ENCODE measurements at places on chromosomes 4 and X.
A peak's percentile ranks its signal among the peaks of the same experiment; 100 is the strongest.

- no peak for DNase-seq
Measured at GRCh38 chrX:44042116-44042515, 68.9 kb upstream of the NDP start.

GRCh38 chr4:163482190-163482589 is 8.6 kb upstream of the TKTL2 start:
- no peak for DNase-seq

GRCh38 chrX:39764441-39764914 is 333.3 kb downstream of the BCOR start:
- DNase-seq = no peak

GRCh38 chr4:91222014-91222413 is 1081.8 kb upstream of the GRID2 start:
- DNase-seq = no peak

GRCh38 chr4:8228319-8229250 is 29.5 kb downstream of the SH3TC1 start:
- DNase-seq = peak; percentile 28

DNA sequence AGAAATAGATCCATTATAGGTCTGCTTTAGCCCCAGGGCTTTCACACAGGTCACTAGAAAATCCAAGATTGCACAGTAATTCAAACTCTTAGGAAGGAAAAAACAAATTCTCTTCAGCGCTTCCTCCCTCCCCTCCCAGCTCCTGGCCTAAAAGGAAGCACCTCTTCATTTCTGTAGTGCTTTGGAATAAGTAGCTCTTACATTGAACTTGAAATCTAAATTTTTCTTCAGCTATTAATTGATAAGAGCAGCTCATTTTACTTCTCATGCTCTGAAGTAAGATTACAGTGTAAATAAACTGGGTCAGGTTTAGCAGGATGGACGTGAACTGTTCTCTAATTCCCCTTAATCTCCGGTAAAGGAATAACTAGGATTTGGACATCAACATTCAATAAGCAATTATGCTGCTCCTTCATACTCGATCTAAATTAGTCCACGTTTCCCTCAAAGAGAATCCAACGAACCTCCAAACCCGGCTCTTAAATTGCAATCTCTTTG is 10.9 kb upstream of the SEL1L3 start:
- DNase-seq = no peak

DNA sequence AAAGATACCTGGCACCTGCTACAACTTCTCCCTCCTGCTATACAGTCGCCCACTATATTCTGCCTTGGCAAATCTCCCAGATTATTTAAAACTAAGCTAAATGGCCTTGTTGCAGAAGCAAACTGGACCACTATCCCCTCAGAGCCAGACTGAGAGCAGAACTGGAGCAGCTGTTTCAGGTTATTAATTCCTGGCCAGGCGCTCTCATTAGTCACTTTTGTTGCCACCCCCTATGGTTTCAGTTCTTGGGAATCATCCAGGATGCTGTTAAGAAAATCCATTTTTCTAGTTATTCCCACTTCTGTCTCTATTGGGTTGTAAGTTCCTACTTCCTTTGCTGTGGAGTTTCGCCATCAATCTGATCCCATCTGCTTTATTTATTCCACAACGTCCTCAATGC is 30.1 kb downstream of the ADGRA3 start:
- no peak for DNase-seq

GRCh38 chr4:17877661-17878060 is 66.9 kb downstream of the NCAPG start:
- DNase-seq = no peak

GRCh38 chrX:48475774-48476577 is at the start of gene FTSJ1:
Gene FTSJ1 (plus strand): TSS chrX:48476199. CDS start chrX:48478048, 1,849 bp downstream.
- peak; percentile 72 for DNase-seq

DNA sequence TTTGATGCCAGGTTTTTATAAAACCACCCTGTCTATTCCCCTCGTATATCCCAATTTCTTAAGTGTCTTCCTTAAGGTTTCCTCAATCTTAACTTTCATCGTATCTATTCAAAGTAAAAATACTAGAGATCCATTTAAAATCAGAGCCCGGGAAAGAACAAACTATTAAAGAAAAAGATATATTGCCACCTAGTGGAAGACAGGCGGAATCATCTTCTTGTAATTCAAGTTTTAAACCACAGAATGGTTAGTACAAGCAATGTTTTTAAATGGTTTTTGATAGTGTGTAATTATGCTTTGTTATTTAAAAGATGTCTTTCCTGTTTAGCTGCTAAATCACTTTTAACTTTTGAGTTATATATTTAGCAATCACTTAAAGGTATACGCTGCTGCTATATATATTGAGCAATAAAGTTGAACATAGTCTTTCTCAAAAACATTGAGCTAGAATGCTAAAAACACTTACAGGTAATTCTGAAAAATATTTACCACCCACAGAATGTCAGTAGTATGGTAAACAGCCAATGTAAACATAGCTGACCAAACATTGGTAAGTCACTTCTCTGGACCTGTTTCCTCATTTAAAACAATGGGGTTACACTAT is 18.2 kb downstream of the PRDM8 start:
- no peak for DNase-seq

- DNase-seq = no peak
Measured at GRCh38 chr4:152938237-152938947, 2.3 kb downstream of the FHDC1 start.

- DNase-seq = no peak
Measured at GRCh38 chrX:152899874-152900719, 2.2 kb downstream of the ZNF185 start.

DNA sequence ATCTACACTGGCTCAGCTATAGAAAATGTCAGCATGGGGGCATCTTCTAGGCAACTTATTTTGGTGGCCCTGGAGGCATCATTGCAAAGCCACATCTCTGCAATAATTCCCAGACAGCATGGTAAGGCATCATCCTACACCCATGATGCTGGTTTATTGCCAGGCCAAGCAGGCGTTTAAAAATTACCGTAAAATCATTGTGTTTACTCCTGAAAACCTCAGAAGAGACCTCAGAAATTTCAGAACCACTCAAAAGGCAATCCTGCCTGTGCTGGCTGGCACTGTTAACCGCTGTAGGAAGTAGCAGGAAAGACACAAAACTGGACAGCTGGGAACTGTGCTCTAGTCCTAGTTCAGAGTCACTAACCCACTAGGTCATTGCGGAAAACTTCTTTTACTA is 63.2 kb downstream of the MID1 start:
- DNase-seq = no peak

DNA sequence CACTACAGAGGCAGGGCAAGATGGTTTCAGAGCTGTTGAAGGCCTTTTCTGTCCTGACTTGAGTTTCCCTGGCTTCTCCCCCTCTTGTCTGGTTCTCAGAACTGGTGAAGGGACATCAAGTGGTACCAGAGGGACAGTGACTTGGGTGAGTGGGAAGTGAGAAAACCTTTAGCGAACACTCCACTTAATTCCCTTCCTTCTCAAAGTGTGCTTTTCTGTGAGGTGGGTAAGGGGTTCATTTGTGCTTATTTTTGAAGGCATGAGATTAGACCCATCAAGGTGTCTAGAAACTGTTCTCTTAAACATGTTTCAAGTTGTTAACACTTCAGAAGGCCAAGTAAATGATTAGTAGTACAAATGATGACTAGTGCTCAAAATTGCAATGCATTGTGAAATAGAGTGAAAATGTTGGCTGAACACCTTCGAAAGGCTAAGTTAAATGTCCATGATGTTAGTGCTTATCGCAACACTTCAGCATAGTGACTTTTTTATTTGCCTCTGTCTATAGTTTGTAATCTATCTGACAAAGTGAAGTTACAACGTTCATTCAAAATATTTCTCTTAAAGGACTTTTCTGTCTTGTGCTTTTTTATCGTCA is 2.8 kb downstream of the AREG start:
- no peak for DNase-seq

DNA sequence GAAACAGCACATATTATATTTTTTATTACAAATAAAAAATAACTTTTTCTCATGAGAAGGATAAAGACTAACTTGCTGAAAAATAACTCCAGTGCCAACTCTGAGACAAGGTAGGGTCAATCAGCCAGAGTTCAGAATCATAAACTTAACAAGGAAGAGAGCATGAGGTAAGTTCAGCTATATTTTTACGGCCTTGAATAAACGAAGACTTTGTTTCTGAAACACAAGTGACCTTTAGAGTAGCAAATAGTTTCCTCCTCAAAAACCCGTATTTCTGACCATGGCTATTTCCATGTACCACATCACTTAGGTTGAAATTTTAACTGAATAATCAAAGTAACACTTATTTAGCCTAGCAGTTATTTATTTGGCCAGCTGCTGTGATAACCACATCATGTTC is 45.5 kb downstream of the PRDM5 start:
- no peak for DNase-seq

DNA sequence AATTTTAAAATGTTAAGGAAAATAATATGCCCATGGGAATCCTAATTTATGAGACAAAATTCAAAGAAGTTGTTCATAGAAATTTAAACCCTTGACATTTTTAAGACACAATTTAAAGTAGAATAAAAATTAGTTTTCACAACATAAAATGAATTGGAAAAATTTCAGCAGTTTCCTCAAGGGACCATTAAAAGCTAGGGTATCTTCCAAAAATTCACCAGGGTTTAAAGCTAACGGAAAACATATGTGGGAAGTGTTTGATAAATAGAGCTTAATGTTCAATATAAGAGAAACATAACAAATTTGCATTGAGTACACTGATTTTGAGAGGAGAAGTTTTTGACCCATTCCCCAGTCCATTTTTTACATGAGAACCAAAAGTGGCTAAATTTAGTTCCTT is 228.9 kb upstream of the TTC29 start:
- no peak for DNase-seq

- DNase-seq = no peak
Measured at GRCh38 chr4:15250021-15250441, 177.8 kb upstream of the C1QTNF7 start.

- no peak for DNase-seq
Measured at GRCh38 chrX:13654116-13654515, 1.2 kb downstream of the TCEANC start.

DNA sequence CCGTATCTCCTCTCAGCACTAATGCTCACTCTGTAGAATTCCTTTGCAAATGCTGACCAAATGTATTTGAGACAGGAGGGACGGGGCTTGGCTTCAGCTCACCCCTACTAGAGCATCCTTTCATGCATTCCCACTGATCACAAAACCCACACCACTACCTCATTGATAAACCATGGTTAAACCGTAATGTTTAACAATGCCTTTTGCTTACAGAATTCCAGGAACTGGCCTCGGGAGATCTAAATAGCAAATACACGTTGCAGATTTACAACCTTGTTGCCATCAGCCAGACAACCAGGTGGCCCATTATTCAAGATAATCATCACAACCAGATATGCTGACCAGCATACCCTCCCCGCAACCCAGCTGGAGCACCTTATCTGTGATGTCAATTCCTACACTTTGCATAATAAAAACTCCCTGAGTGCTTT is 391.9 kb downstream of the KCTD8 start:
- no peak for DNase-seq

DNA sequence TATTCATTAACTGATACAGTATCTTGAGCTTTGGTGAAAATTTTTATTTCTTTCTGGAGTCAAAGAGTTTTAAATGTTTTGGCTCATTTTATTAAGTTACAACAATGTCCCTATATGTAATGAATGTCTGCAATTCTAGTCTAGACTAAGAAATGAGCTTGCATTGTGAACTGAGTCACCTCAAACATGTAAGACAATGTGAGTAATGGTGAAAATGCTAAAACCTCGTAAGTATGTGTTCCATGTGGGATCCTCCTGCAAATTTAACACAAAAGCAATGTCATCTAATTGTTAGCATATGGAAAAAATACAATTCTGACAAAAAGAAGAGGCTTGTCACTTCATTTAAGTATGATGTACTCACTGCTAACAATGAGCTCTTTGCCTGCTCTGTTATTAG is 480.5 kb upstream of the FSTL5 start:
- DNase-seq = no peak

GRCh38 chrX:39336671-39337311 is 535.5 kb downstream of the MID1IP1 start:
- no peak for DNase-seq

DNA sequence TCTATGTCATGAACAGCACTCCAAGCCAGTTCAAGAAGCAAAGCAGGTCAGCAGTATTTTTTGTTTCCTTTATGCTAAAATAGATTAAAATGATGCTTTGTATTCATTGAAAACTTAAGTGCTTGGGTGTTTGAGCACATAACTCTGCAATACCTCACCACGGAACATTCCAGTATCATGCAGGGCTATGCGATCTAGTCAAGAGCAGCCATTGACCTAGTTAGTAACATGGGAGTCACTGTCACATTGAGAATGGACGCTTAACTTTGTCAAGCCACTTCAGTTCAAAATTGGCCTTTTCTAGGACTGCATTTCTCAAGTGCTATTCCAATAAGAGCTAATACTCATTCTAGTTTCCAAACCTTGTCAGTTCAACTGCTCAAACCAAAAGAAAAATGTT is 160.1 kb upstream of the FSTL5 start:
- DNase-seq = no peak

- no peak for DNase-seq
Measured at GRCh38 chr4:161992317-161992716, 171.5 kb downstream of the FSTL5 start.

GRCh38 chr4:185524888-185525863 is 10.1 kb downstream of the PDLIM3 start:
- DNase-seq = no peak

GRCh38 chr4:16573206-16573605 is 325.2 kb downstream of the LDB2 start:
- no peak for DNase-seq

DNA sequence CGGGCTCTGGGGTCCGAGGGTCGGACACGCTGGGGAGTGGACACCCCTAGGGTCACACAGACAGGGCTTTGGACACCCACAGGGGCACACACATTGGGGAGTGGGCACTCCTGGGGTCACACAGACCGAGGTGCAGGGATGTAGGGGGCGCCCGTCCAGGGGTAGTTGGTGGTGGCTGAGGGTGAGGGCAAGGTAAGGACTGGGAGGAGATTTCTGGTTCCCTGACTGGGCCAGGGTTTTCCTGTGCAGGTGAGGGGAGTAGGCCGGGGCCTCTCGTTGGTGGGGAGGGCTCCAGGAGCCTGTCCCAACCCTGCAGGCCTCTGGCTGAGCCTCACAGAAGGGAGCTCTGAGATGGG is 21.9 kb upstream of the WDR45 start:
- DNase-seq = no peak

DNA sequence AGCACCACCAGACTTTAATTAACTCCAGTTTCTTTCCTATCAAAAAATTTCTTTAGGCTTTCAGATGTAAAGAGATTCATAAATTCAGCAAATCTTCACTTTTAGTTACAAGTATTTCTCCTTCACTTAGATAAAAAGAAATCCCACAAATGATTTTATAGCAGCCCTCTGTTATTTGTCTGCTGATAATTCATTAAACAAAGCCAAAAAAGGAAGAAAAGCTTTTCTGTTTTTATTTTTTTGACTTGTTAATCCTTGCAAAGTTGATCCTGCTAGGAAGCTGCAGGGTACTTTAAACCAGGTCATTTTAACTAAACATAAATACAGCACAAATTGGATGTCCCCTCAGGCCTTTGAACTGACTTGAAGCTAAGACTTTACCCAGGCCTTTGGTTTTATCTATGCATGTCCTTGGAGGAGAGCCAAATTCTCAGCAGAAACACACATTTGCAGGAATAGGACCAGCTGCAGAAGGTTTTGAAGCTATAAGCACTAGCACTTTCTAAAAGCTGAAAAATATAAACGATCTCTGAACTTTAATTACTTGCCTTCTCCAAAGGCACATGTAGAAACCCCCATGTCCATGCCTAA is 57.5 kb downstream of the PCDH18 start:
- peak; percentile 5 for DNase-seq

GRCh38 chr4:114922592-114922933 is 190.9 kb downstream of the NDST4 start:
- DNase-seq = no peak
